COR-L47 (cell line): ENCODE measurements at places on chromosomes 7 and 10.

DNA sequence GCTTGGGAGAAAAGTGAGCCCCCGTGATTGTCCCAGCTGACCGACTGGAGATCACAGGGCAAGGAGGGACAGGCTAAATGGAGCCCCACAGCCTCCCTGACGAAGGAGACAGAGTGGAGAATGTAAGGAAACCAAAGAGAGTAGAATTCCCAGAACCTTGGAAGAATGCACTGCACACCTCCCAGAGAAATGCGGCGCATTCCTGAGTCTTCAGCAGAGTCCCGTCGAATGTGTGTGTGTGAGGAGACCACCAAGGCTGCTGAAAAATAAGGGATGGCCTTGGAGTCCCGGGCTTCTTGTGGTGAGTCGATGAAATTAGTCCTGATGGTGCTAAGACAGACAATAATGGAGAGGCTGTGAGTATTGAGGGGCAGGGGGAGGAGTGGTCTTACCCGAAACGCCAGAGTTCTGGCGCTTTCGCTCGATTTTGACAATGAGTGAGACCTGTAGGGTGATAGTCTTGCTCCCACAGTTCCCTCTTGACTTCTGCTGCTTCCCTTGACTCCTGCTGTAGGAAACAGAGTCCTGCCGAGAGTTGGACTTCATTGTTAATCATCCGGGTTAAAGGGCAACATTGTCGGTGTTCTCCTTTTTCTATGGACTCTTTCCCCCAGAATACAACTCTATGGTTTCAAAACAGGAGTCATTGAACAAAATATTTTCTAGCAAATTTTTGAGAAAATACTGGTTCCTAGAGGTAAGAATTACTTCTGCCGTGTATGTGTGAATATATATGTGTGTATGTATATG is 103.2 kb downstream of the CNNM2 start:
- no peak for DNase-seq

GRCh38 chr7:107691716-107692115 is 31.1 kb downstream of the SLC26A4 start:
- DNase-seq, result no peak

DNA sequence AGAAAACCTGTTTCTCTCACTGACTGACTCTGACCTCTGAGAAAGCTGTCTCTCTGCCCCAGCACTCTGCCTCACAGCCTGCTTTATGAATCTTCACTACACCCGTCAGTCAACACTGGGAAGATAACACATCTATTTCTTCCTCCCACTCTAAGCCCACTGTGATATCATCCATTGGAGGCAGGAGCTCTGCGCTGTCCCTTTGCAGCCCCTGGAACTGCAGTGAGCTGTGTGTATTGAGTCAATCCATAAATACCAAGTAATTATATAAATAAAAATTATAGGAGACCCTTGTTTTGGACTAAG is 17.2 kb upstream of the FXYD4 start:
- DNase-seq, result no peak

DNA sequence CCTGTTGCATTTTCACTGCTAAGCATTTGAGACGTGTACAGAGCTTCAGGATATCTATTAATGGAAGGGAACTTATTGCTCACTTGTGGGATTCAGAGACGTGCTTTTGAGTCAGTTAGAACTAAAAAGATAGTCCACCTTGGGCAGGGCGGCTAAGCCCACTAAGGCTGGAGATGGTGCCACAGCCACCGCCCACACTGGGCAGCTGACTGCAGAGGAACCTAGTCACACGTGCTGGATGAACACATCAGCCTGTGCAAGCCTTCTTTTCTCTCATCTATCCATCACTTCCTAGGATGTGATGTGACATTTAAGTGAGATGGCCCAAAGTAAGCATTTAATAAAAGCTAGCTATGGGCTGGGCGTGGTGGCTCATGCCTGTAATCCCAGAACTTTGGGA is 78.0 kb downstream of the PTPRE start:
- DNase-seq, result no peak

DNA sequence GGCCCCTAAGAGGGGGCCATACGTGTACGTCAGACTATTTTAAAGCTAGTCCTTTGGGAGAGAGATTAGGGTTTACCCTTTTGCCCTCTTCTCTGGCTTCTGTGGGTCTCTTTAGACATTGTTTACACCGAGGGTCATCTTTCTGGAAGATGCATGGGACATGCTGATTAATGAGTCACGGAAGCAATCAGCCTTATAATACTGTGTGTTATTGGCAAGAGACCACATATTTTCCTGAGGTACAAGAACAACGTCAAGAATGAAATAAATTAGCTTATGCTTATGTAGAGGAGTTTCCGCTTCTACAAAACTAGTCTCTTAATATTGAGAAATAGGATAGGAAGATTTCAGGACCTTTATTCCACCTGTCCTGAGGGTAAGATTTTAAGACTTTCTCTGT is 327.7 kb downstream of the BBS9 start:
- no peak for DNase-seq

DNA sequence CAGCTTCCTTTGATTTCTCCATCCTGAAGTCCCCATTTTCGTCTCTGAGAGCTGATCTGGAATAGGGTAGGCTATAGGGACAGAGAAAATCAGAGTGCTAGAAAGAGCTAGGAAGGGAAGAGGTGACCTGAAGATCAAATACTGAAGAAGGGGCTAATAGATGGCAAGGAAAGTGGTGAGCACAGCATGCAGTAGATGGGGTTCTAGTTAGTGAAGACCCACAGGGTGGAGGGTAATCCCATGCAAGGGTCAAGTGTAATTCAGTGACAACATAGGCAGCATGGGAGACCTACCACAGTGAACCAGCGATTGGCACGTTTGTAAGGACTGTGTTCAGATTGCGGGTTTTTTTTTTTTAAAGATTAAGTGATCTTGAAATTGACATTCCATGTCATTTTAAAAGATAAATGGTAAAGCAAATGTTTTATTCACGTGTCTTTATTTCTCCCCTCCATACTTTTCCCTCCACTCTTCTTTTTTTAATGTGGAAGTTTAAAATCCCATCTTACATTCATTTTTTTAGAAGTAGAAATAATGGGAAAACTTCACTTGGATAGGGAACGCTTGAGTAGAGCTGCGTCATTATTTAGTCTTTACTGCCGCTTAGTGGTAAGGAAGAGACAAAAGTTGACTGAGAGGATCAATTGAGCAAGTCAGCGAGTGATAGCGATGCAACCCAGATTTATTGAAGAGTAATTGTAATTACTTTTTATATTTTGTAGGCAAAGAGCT is 21.0 kb upstream of the ABI1 start:
- DNase-seq, result peak; percentile 21
